ENCODE measurements at places on chromosomes 11 and 22.

GRCh38 chr11:44488165-44488965 lies 77.1 kb upstream of the CD82 start:
- no peak for DNase-seq

- DNase-seq = no peak
These were observed 1083.9 kb downstream of the BRD1 start for GRCh38 chr22:48743601-48744282.

GRCh38 chr11:113159988-113160807 lies 154.2 kb upstream of the TTC12 start:
- no peak for DNase-seq

DNA sequence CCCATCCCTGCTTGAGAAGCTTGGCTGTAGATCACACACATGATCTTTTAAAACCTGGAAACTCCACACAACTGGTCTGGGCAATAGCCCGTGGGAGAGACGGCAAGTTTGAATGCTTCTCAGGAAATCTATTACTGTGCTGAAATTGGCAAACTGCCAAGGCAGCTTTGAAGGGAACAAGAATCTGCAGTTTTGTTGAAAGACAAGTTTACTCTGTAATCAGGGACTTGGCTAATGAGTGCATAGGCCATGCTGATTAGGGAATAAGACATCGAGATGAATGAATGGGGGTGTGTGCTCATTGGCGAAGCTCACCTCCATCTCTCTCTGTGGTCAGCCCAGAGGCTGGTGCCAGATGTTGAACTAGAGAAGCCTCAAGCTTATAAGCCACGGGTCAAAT lies 218.8 kb downstream of the HIPK3 start:
- peak; percentile 38 for DNase-seq

- no peak for DNase-seq
These were observed at the start of gene FAM83F for GRCh38 chr22:39994566-39995392. TSS of gene FAM83F (plus strand) at chr22:39994954. CDS start at chr22:39995043, 89 bp downstream.

- DNase-seq = no peak
These were observed 64.5 kb downstream of the TP53I11 start for GRCh38 chr11:44885919-44886789.

GRCh38 chr11:86101493-86101892 lies 32.6 kb upstream of the PICALM start:
- no peak for DNase-seq

- no peak for DNase-seq
These were observed 189.0 kb upstream of the NARS2 start for GRCh38 chr11:78763664-78764063.

GRCh38 chr11:64810891-64811272 lies 531 bp upstream of the MEN1 start:
- no peak for DNase-seq

DNA sequence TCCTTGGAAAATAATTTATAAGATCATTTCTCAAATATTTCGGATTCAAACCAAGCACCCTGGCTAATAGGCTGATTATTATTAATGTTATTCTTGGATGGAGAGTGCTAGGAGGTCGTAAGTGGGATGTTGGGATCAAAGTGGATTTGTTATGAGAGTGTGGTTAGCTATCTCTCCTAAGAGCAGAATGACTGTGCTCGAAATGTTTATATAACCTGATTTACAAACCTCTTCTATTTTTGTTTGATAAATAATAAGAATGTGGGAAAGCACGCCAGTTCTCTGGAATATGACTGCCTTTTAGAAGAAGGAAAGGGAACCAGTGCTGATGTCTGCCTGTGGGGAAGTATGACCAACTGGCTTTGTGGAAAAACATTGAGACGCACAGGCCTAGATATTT lies 527.5 kb downstream of the NTM start:
- no peak for DNase-seq

DNA sequence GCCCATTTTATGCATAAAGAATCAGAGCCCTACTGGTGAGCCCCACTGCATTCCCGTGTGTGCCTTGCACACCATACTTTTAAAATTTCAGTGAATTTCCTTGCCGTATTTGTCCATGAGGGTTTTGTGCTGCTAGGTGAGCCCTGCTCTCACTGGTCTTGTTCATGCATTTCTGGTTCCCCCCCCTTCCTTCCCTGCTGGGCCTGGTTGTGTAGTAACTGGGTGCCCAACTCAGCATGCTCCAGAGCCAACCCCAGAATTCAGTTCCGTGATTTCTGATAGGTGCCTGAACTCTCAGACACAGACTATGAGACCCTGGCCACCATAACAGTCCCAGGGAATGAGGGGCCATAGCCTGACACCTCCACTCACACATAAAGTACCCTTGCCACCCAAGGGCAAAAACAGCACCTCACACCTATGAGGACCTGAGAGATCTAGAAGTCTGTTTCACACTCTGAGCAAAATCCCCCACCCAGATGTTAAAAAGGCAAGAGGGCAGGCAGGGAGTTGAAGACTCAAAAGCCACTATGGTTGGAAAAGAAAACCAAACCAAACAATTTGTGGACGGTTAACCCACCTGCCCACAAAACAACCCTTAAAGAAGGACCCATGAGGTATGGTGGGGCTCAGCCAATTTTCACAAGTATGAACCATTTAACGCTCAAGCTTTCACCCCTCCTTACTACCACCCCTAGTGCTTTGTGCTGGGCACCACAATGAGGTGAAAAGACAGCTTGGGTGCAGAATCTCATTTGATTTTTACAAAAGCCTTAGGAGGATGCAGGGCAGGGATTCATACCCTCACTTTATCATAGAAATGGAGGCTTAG lies 16.8 kb upstream of the IL10RA start:
- DNase-seq = no peak

GRCh38 chr11:130369713-130370112 lies 55.0 kb upstream of the ZBTB44 start:
- no peak for DNase-seq

DNA sequence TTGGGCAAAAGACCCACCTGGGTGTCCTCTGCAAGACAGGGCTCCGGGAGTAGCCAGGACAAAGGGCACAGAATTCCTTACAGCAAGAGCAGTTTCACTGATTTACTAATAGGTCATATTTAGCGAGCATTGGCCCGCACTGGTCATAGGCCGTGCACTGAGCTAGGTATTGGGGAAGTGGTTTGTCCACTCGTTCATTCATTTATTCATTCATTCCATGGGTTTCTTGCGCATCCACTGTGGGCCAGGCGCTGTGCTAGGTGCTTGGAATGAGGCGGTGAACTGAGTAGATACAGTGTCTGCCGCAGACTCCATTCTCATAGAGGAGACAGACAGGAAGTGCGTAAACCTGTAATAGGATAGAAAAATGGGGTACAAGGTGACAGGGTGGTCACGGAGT lies 13.2 kb upstream of the LINC01488 start:
- DNase-seq = no peak

DNA sequence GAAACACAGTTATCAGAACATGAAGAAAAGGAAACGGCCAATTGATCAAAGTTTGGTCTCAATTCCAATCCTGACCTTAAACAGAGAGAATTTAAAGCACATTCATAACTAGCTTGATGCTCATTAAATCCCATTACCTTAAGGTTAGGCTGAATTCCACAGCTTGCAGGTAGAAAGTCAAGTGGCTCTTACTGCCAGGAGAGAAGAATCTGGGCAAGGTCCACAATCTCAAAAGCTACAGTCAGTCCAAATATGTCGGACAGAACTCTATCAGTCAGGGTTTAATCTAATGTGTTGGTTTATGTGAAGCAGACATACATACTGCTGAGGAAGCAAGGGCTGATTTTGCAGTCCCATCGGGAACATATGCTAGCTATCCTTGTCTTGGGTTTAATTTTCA lies 348.8 kb downstream of the SOX6 start:
- no peak for DNase-seq

GRCh38 chr11:108135845-108136544 lies 14.6 kb downstream of the ACAT1 start:
- DNase-seq = peak; percentile 15

- no peak for DNase-seq
These were observed 28.4 kb downstream of the C11orf91 start for GRCh38 chr11:33672273-33672672.
